ENCODE measurements at places on chromosomes 2 and 18.

- DNase-seq = no peak
Observed at GRCh38 chr2:174608866-174609214, 11.2 kb upstream of the WIPF1 start.

DNA sequence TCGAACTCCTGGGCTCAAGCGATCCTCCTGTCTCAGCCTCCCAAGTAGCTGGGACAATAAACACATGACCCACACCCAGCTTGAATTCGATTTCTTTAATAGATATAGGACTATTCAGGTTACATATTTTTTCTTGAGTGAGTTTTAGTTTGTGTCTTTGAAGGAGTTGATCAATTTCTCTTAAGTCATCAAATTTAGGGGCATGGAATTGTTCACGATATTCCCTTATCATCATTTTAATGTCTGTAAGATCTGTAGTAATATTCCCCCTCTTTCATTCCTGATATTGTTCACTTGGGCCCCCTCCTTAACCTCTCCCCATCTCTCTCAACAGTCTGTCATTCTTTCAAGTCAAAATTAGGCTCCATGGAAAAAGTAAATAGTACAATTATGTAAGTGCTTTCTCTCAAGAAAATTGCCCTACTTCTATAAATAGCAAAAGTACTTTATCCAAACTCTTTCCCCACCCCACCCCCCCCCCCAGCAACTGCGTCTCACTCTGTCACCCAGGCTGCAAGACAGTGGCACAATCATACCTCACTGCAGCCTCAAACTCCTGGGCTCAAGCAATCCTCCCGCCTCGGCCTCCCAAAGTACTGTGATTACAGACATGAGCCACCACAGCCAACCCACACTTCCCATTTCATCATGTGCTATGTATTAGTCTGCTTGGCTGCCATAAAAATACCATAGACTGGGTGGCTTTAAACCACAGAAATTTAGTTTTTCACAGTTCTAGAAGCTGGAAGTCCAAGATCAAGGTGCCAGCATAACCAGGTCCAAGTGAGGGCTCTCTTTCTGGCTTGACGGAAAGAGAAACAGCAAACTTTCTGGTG lies 20.1 kb downstream of the WDR33 start:
- DNase-seq = no peak

GRCh38 chr2:233026198-233026813 lies 6.2 kb upstream of the NEU2 start:
- no peak for DNase-seq

- DNase-seq = no peak
Observed at GRCh38 chr2:1544478-1545069, 131.3 kb downstream of the TPO start.

GRCh38 chr2:80365762-80366161 lies 61.2 kb upstream of the LRRTM1 start:
- DNase-seq = no peak

GRCh38 chr18:832085-832681 lies 20.1 kb upstream of the YES1 start:
- DNase-seq = no peak

Data from hypothalamus (tissue), 51 donors.